A673 (cell line): ENCODE measurements at places on chromosomes 12 and 14. TPM values are rescaled to one million over a fixed set of nuclear protein-coding genes. Genes with fewer than 3 reads are reported as not detected.

- H3K4me1 ChIP-seq = no peaks in the 10 kb centered on the region
- DNase-seq = peak; percentile 69
- no peak overlapping the region for H3K4me3 ChIP-seq
- no peaks in the 10 kb centered on the region for H3K27me3 ChIP-seq
- H3K36me3 ChIP-seq = no peaks in the 10 kb centered on the region
These were observed 446.0 kb upstream of the DCN start for GRCh38 chr12:91628656-91629055.

DNA sequence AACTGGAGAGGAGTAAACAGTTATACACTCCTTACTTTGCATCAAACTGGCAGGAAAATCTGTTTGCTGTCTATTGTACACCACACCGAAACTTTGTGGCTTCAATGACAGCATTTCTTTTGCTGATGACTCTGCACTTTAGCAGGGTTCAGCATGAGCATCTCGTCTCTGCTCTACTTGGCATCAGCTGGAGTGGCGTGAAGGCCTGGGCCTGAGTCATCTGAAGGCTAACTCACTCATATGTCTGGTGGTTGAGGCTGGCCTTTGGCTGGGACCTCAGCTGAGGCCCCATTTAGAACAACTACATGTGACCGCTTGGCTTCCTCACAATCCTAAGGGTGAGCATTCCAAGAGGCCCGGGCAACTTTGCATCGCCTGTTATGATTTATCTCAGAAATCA is 28.7 kb upstream of the REP15 start:
- H3K4me1 ChIP-seq = no peaks in the 10 kb centered on the region
- H3K27ac ChIP-seq = no peak overlapping the region
- no peak for DNase-seq
- no peak overlapping the region for H3K4me3 ChIP-seq
- H3K36me3 ChIP-seq = no peaks in the 10 kb centered on the region

GRCh38 chr12:76634133-76634532 is 74.6 kb upstream of the OSBPL8 start:
- H3K4me3 ChIP-seq = no peak overlapping the region
- H3K27ac ChIP-seq = no peak overlapping the region
- H3K27me3 ChIP-seq = no peaks in the 10 kb centered on the region
- H3K36me3 ChIP-seq = no peaks in the 10 kb centered on the region
- H3K4me1 ChIP-seq = no peaks in the 10 kb centered on the region

DNA sequence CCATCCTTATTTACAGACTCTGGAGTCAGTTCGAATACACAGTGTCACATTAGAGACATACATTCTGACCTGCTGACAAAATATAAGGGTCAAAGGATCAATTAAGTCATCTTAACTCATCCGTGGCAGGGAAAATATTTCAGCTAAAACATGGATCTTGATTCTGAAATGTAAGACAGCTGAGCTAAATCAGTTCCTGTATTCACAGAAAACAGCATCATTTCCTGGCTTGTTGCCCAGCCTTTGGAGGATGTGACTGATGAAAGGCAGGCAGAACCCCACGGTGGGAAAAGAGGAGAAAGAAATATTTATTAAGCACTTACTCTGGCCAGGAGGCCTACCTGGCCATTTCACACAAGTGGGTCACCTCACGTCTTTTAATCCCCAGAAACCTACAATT is 101.9 kb downstream of the GAS2L3 start:
- DNase-seq = peak; percentile 82
- peaks cover 4% of the 10 kb centered on the region for H3K4me1 ChIP-seq
- H3K36me3 ChIP-seq = no peaks in the 10 kb centered on the region
- H3K27me3 ChIP-seq = no peaks in the 10 kb centered on the region

GRCh38 chr12:118984161-118984943 is 3.0 kb downstream of the SRRM4 start:
- no peak overlapping the region for H3K4me3 ChIP-seq
- H3K4me1 ChIP-seq = no peaks in the 10 kb centered on the region
- no peaks in the 10 kb centered on the region for H3K36me3 ChIP-seq

DNA sequence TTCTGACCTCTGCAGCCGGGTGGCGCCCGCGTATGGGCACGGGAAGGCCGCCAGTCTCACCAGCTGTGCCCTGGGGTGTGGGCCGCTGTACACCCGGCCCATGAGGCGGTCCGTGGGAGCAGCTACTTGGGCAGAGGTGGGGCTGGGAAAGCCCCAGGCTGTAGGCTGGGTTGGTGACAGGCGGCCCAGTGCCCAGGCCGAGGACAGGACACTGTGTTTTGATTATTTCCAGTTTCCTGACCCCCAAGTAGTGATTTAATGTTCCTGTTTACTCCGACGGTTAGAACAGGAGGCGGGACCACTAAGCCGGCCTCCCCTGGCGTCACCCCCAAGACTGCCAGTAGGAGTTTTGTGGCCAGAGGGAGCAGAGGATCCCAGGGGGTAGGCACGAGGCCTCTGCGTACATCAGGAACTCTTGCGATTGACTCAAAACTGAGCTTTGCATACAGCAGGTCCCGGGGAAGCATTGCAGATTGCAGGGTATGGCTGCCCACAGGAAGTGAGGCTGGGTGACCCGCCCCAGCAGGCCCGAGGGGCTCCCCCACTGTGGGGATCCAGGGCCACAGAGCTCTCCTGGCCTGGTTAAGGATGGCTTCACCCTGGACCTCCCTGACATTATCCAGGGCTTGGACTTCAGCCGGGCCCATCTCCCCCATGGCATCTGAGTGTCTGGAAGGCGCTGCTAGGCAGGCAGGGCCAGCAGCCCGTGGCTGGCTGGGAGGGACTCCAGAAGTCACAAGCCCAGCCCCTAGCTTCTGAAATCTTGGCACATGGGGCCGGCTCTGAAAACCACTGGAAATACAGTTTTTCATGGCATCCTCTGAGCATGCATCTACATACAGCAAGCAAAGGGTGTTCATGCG is 42.5 kb upstream of the DIO3 start:
- no peak overlapping the region for H3K27ac ChIP-seq
- no peak for DNase-seq
- no peaks in the 10 kb centered on the region for H3K27me3 ChIP-seq
- no peak overlapping the region for H3K4me3 ChIP-seq
- H3K36me3 ChIP-seq = no peaks in the 10 kb centered on the region

DNA sequence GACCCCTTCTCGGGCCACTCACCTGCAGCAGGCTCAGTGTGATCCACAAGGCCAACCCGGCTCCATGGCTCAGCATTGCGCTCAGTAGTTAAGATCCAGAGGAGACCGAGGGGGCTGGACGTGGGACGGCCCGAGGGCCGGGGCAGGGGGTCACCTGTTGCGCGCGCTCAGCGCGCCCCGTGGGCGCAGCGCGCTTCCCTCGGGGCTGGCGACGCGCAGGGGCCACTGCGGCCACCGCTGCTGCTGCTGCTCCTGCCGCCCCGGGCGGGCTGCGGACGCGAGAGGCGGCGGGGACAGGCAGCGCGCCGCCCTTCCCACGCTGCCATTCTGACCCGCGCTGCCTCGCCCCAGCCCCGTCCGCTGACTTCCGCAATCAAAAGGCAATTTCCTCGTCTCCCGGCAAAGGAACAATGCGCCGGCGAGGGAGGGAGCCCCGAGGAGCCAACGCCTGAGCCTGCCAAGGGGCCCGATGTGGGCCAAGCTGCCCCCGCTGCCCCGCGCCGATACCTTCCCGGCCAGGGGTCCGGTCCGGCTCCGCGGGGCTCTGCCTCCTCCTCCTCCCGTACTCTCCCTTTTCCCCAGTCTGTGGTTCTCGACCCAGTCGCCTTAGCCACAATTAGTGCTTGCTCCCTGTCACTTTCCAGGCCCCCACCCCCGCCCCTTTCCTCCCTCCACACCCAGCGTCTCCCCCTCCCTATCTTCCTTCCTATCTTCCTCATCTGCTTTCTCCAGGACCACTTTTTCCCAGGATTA is 27.3 kb downstream of the PTPRB start:
- no peaks in the 10 kb centered on the region for H3K4me1 ChIP-seq
- H3K36me3 ChIP-seq = no peaks in the 10 kb centered on the region
- DNase-seq = peak; percentile 18
- peak overlapping the region; percentile 42 for H3K4me3 ChIP-seq
- peaks cover 27% of the 10 kb centered on the region for H3K27me3 ChIP-seq
- no peak overlapping the region for H3K27ac ChIP-seq

GRCh38 chr14:95444132-95445129 is 72.0 kb downstream of the SYNE3 start:
- no peaks in the 10 kb centered on the region for H3K36me3 ChIP-seq
- no peak for DNase-seq
- H3K4me3 ChIP-seq = no peak overlapping the region
- no peaks in the 10 kb centered on the region for H3K4me1 ChIP-seq
- H3K27ac ChIP-seq = no peak overlapping the region
- no peaks in the 10 kb centered on the region for H3K27me3 ChIP-seq

GRCh38 chr12:63844391-63845341 is at the start of gene SRGAP1:
TSS of gene SRGAP1 (plus strand) at chr12:63844700. CDS start at chr12:63844817, 117 bp downstream.
- peaks cover 7% of the 10 kb centered on the region for H3K4me1 ChIP-seq
- DNase-seq = peak; percentile 83
- H3K27me3 ChIP-seq = no peaks in the 10 kb centered on the region

GRCh38 chr12:104473374-104473983 is 16.7 kb downstream of the CHST11 start:
- DNase-seq = no peak
- no peak overlapping the region for H3K4me3 ChIP-seq
- H3K36me3 ChIP-seq = no peaks in the 10 kb centered on the region
- H3K27me3 ChIP-seq = peaks cover 7% of the 10 kb centered on the region
- H3K27ac ChIP-seq = no peak overlapping the region

- no peaks in the 10 kb centered on the region for H3K4me1 ChIP-seq
- no peak for DNase-seq
- H3K36me3 ChIP-seq = no peaks in the 10 kb centered on the region
- H3K27me3 ChIP-seq = peaks cover 8% of the 10 kb centered on the region
- no peak overlapping the region for H3K4me3 ChIP-seq
- H3K27ac ChIP-seq = no peak overlapping the region
These were observed 158.4 kb downstream of the NDUFA12 start for GRCh38 chr12:94845110-94845509.

GRCh38 chr14:94237983-94238382 is 55.1 kb downstream of the SERPINA10 start:
- H3K4me1 ChIP-seq = no peaks in the 10 kb centered on the region
- H3K27me3 ChIP-seq = no peaks in the 10 kb centered on the region
- H3K36me3 ChIP-seq = no peaks in the 10 kb centered on the region
- no peak overlapping the region for H3K27ac ChIP-seq

DNA sequence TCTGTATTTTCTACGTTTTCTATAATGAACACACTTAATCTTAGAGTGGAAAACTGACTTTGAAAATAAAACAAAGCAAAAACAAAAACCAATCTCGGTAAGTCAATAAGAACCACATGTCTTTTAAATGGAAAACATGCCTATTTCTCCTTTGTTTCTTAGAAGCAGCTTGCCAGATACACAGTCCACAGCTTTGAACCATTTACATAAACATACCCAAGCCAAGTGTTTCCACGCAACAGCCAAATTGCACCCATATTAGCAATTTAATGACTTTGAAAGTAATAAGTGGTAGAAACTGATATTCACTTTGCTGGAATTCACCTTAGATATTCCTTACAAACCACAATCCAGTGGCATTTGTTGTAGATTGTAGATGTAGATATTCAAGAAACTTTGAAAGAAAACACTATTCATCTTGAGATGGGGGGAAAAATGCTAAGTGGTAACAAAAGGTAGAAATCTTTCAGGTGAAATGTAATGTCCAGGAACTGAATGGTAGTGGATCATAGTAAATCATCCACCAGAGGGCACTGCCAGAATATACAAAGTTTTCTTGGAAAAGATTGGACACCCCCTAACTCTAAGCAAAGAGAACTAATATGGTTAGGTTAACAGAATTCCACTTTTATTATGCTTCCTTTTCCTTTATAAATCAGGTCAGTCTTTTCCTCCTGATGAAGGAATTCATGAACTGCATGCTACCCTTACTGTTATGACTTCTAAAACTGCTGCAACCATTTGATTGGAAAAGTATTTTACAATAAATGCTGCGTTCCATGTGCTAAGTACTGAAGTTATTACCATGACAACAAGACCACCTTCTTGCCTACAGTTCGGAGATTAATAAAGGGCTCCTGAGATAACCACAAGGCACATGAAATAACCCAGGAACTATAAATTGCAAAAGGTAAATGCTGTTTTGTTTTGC is 69.8 kb downstream of the RERG start:
- no peaks in the 10 kb centered on the region for H3K36me3 ChIP-seq
- peaks cover 7% of the 10 kb centered on the region for H3K4me1 ChIP-seq
- DNase-seq = peak; percentile 44

DNA sequence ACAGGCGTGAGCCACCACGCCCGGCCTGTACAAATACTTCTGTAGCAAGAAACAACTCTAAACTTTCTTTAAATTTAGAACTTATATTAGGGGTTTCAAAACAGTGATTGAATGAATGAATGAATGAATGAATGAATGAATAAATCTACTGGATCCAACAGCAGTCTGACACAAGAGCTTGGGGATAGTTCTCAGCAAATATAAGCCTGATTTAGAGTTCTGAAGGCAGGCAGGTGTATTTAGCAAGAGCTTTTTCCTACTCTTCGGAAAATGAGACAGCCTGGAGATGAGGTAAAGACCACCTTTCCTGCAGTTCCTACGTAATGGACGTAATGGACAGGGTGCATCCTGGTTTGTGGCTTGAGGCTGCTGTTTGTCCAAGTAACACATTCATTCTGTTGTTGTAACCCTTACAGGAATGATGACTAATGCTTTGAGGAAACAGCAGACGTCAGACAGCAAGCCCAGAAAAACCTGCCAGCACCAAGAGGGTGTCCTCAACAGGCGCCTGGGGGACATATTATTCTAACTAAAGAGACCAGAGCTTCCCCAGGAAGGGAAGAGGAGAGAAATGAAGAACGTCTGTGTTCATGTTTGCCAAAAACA is 277.4 kb upstream of the SOX5 start:
- no peaks in the 10 kb centered on the region for H3K27me3 ChIP-seq
- no peaks in the 10 kb centered on the region for H3K36me3 ChIP-seq
- H3K27ac ChIP-seq = no peak overlapping the region
- H3K4me1 ChIP-seq = peaks cover 32% of the 10 kb centered on the region
- peak; percentile 19 for DNase-seq

DNA sequence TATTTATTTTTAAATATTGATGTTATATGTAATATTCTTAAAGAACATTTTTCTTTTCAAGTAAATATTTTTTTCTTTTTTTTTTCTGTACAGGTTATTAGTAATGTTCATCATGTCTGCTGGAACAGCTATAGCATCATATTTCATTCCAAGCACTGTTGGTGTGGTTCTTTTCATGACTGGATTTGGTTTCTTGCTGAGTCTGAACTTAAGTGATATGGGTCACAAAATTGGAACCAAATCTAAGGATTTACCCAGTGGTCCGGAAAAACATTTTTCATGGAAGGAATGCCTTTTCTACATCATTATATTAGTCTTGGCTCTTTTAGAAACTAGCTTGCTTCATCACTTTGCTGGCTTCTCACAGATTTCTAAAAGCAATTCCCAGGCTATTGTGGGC is 23.2 kb downstream of the PCNX4 start:
- no peaks in the 10 kb centered on the region for H3K27me3 ChIP-seq
- peaks cover 32% of the 10 kb centered on the region for H3K36me3 ChIP-seq
- DNase-seq = no peak

KRT71 gene
- total RNA-seq = not detected in 2 replicates

PTGDR gene
- not detected in 2 replicates for total RNA-seq

CIROP gene
- not detected in 2 replicates for total RNA-seq

KRT75 gene
- total RNA-seq = not detected in 2 replicates

ETFRF1 gene
- total RNA-seq = 12.3 and 12.9 TPM in 2 replicates

PNMA1 gene
- 48.8 and 51.4 TPM in 2 replicates for total RNA-seq

PRORP gene
- 41.5 and 46.5 TPM in 2 replicates for total RNA-seq

ATG101 gene
- 52.0 and 54.3 TPM in 2 replicates for total RNA-seq

SERPINA1 gene
- not detected in 2 replicates for total RNA-seq
